AG20443 (cell line): ENCODE measurements at places on chromosomes 16 and 17.

- DNase-seq = peak; percentile 96
These were observed 160.6 kb upstream of the RPL38 start for GRCh38 chr17:74042744-74043486.

DNA sequence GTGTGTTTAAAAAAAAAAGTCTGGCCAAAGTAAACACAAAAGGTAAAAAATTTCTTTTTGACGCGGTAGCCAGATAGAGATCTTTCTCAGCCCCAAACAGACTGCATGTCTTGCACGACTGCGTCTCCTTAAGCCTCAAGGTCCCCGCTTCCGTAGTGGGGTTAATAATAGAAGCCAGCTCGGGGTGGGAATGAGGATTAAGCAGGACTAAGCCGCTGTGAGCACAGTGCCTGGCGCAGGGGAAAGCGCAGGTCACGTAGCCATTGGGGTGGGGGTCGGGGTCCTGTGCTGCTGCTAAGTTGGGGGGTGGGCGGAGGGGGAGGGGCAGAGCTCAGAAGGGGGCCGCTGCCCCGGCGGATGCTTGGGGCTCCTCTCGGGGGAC lies 521 bp downstream of the GGA2 start:
- DNase-seq = no peak

DNA sequence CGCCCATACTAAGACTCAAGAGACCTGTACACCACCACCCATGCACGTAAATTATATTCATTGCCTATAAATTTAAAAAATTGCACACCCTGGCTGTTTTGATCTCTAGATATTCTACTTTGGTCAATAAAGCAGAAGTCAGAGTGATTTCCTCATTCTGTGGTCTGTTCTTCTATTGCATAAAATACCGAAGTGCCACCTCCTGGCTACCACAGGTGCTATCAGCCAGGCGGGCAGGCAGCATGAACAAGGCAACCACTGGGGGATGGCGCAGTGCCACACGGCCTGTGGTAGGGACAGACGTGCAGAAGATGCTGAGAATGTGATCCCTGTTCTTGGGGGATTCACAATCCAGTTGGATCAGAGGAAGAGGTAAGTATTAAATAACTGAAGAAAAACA lies 122.3 kb downstream of the CDK5R1 start:
- no peak for DNase-seq

- DNase-seq = no peak
These were observed 42.3 kb upstream of the PIK3R6 start for GRCh38 chr17:8909586-8910270.

- peak; percentile 58 for DNase-seq
These were observed 26.6 kb upstream of the KCNG4 start for GRCh38 chr16:84266451-84266850.

GRCh38 chr16:48537275-48537674 lies 72.7 kb downstream of the N4BP1 start:
- no peak for DNase-seq

GRCh38 chr17:70750983-70751382 lies 581.7 kb downstream of the KCNJ2 start:
- no peak for DNase-seq

DNA sequence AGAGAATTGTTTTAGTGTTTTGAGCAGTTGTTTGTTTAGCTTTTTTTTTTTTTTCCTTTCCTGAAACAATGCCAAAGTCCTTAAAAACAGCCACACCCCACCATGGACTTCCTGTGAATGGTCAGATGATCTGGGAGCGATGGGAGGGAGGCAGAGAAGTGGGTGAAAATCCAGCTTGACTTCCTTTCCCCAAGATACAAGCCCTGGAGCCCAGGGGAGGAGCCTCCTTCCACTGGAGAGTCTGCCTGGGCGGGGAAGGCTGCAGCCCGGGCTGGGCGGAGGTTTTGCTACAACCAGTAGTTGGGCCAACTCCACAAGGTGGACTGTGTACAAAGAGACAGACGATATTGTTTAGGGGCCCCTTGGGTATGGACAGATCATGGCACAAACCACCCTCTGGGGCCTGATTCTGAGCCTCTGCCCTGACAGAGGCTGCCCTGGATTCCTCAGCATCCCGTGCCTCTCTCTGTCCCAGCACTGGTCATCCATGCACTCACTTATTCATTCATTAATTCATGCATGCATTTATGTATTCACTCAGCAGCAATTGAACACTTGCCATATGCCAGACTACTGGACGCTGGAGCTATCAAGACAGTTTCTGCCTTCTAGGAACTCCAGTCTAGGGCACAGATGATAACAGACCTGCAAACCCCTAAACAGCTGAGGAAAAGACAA lies 29.8 kb downstream of the WSB1 start:
- DNase-seq = peak; percentile 79

- peak; percentile 32 for DNase-seq
These were observed 59.2 kb downstream of the CYB5B start for GRCh38 chr16:69483611-69484010.

DNA sequence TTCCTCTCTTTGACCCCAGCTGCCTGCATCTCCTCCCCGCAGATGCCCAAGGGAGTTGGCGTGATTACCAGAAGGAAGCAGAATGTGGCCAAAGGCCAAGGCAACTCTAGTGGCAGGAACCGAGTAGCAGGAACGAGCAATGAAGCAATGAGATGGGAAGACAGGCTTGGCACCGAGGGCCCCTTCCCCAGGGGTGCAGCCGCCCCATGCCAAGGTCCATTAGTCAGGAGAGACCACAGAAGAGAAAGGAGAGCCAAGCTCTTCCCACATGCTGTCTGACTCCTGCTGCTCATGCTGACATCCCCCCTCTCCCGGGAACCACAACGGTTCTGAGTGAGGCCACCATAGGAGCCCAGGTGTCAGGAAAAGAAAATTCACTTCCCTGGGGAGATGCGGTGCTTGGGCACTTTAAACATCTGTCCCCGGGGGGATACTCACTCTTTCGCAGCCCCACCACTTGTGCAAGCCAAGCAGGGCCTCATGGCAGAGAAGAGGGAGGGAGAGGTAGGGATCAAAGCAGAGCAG lies 67.4 kb downstream of the MYO18A start:
- DNase-seq = peak; percentile 52

DNA sequence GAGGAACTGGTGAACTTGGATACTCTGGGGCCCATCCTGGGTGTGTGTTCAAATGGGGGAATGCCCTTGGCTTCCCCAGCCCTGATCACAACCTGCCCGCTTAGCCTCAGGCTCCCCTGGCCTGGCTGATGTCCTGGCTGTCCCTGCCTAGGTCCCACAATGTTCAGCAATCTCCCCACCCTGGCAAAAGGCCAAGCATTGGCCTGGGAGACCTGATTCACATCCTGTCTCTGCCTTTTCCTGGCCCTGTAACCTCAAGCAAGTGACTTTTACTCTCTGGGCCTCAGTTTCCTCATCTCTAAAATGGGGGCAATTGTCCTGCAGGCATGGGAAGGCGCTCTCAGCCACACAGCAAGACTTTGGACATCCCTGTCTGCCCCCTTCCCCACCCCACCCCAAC lies 14.4 kb downstream of the CPNE2 start:
- no peak for DNase-seq

DNA sequence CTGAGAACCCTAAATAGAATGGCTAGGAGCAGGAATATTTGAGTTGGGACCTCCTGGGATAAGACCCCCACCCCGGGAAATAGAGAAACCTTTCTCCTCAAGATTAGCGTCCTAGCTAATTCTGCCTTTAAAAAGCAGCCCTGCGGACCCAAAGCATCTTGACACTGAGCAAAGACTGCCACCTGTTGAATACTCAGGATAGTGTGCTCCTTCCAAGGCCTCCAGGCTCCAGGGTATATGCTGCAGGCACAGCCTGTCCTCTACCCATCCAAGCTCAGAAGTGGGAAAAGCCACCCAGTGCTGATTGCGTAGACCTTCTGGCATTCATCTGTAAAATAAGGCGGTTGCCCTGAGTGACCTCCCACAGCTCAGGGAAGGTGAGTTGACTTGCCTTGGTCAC lies 456.2 kb upstream of the DYNLRB2 start:
- peak; percentile 79 for DNase-seq

DNA sequence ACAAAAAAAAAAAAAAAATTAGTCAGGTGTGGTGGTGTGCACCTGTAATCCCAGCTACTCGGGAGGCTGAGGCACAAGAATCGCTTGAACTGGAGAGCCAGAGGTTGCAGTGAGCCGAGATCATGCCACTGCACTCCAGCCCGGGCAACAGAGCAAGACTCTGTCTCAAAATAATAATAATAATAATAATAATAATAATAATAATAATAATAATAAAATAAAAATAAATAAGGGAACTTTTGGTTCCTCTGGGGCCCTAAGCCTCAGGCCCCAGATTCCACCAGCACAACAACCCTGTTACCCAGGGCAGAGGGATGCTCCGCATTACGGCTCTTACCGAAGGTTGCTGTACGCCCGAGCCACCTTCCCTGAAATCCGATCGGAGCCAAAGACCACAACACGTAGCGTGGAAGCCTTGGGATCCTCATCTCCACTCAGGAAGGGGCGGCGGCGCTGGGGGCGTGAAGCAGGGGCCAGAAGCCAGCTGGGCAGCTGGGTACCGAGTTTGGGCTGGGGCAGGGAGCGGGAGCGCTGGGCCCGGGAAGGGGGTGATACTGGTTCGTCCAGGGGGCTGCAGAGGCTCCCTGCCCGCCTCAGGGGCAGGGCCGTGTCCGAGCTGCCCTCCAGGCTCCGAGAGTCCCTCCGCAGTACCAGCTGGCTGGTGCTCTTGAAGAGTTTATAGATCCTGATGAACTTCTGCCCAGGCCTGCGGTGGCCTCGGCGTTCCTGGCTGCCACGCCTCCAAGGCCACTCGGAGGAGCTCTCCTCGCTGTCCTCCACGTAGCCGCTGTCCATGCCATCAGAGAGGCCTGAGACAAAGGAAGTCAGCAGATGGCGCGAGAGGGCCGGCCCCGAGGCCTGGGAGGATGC lies 20.6 kb upstream of the PIK3R6 start:
- peak; percentile 83 for DNase-seq

- DNase-seq = no peak
These were observed 2.3 kb downstream of the ALYREF start for GRCh38 chr17:81888988-81889595.

GRCh38 chr17:74445158-74445557 lies 13.3 kb downstream of the GPRC5C start:
- no peak for DNase-seq

DNA sequence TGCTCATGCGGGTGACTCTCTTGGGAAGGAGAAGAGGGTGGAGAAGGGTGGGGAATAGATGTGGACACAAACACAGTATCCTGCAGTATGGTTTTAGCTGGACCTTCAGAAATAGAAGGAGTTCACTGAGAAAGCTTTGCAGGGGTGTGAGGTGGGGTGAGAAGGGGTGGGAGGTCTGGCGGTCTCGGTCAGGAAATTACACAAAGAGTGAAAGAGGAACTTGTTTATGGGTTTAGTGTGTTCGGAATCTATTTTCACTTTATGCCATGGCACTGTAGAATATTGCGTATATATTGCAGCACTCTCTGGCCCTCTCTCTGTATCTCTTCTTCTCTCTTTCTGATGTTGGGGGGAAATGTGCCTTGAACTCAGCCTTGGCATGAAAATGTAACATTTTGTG lies 148.2 kb upstream of the GOT2 start:
- DNase-seq = no peak

DNA sequence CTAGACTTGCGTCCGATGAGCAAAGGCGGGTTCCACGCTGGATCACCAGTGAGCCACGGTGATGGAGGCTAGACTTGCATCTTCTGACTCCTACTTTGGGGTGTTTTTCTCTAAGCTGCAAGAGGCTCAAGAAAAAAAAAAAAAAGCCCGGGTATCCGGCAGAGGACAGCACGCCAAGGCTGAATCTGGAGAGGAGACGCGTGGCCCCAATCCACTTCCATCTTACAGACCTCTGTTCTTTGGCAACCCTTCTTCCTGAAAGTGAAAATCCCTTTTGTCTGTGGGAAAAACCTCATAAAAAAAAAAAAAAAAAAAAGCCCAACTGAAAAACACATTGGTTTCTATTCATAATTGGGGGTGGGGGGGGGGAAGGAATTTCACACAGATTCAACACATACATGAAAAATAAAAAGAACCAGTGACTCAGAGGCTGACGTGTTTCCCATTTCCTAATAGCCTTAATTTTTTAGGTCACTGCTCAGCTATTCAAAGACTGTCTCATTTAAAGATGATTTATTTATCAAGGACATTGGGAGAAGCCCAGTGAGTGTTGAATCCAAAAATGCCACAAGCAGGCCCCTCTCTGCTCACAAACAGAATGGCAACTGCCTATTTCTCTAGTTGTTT lies 258.3 kb downstream of the FOXL1 start:
- peak; percentile 84 for DNase-seq

DNA sequence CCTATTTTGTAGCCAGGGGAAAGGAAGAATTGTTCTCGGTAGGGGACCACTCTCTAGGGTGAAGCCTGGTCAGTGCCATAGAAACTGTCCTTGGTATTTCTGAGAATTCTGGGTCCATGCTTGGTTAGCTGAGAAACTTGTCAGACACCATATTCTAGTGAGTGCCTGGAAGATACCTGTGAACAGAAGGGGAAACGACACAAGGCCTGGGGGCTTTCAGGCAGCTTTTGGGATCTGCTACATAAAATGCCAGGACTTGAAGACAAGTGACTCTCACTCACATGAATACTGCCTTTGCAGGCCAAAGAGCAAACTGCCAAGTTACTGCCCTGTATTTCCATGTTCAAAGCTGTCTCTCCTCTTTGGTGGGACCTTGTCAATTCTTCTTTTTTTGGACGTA lies 18.3 kb downstream of the ODF4 start:
- no peak for DNase-seq

DNA sequence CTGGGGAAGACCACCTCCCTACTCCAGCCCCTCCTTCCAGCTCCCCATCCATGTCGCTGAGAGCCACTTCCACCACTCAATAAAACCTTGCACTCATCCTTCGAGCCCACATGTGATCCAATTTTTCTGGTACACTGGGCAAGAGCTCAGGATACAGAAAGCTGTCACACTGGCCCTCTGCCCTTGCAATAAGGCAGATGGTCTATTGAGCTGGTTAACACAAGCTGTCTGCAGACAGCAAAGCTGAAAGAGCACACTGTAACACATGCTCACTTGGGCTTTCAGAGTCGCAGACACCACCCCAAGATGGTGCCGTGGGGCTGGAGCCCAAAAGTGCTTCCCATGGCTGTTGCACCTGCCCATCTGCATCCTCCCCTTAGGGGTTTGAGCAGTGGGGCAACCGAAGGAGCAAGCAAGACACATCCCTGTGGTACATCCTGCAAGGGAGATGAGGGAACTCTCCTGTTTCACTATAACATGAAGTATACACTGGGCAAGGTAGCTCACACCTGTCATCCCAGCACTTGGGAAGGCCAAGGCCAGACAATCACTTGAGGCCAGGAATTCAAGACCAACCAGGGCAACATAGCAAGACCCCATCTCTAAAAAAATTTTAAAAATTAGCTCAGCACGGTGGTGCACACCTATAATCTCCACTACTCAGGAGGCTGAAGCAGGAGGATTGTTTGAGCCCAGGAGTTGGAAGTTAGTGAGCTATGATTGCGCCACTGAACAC lies 52.8 kb upstream of the C17orf78 start:
- no peak for DNase-seq

DNA sequence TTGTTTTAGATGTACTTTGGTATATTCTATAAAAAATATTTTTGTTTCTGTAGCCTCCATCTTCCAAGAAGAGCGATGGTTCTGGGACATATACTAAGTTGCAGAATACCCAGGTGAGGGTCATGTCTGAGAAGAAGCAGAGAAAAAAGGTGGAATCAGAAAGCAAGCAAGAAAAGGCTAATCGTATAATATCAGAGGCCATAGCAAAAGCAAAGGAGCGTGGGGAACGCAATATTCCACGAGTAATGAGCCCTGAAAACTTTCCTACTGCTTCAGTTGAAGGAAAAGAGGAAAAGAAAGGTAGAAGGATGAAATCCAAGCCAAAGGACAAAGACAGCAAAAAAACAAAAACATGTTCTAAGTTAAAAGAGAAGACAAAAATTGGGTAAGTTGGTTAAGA lies 154.6 kb downstream of the CHD9 start:
- no peak for DNase-seq
